ENCODE measurements at places on chromosomes 16 and 17. TPM values are rescaled to one million over a fixed set of nuclear protein-coding genes. Genes with fewer than 3 reads are reported as not detected.
A peak's percentile ranks its signal among the peaks of the same experiment; 100 is the strongest.

SLC22A31 gene
- 0.58 TPM for total RNA-seq

KRTAP4-2 gene
- not detected for total RNA-seq

FADS6 gene
- total RNA-seq, result not detected

DNA sequence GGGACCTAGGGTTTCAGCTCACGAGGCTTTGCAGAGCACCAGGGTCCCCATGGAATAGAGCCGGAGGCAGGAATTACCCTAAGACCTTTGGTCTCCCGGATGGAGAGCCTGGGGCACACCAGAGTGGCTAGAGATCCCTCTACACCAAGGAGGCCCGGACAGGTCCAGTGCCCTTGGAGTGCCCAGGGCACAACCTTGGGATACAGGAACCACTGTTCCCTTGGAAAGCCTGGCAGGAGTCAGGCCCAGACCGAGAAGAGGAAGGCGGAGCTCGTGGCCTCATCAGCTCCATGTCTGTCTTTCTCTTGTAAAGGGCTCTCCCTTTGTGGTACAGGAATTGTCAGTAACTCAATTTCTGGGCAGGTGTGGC is 3.8 kb upstream of the DBNDD1 start:
- no peak for DNase-seq

GRCh38 chr16:48300391-48300856 is 53.1 kb upstream of the ABCC11 start:
- peak; percentile 52 for DNase-seq

GRCh38 chr16:81350306-81350615 is 35.5 kb downstream of the GAN start:
- no peak for DNase-seq

- no peak for DNase-seq
Measured at GRCh38 chr16:28586466-28586865, 10.4 kb downstream of the SULT1A2 start.

- no peak for DNase-seq
Measured at GRCh38 chr17:48868916-48869500, 23.6 kb upstream of the ATP5MC1 start.

KRT40 gene
- not detected for total RNA-seq

DNA sequence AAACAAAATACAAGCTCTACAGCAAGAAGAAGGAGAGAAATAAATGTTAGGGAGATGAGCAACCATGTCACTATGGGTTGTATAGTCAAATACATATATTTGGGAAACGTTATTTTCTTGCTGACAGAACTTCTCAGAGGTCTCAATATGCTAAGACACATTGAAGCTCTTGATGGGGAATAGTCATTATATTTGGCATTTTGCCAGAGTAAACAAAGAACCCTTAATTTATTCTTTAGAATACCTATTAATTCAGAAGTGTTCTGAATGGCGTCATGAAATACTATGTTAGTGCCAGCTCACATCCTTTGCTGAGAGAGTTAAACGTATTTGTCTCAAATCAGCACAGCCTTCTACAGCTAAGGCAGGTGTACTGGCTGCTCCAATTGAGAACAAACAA is 458.9 kb downstream of the CDH13 start:
- DNase-seq, result no peak

DNA sequence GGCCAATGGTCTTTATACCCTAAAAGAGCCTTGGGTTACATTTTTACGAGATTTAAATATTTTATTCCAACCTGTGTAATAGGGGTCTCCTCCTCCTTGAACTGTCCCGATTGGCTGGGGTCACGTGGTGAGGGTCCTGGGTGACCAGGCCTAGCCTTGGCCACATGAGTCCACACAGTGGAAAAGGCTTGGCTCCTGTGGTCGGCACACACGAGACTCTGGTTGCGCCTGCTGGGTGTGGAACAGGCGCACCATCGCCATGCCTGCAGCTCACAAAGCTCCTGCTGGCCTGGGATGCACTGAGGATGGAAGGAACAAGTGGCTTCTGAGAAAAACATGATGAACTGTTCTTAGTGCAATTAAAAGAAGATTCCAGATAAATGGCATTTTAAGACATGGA is 103.9 kb upstream of the ZNF750 start:
- DNase-seq, result no peak

TERB1 gene
- total RNA-seq, result 0.16 TPM

DNA sequence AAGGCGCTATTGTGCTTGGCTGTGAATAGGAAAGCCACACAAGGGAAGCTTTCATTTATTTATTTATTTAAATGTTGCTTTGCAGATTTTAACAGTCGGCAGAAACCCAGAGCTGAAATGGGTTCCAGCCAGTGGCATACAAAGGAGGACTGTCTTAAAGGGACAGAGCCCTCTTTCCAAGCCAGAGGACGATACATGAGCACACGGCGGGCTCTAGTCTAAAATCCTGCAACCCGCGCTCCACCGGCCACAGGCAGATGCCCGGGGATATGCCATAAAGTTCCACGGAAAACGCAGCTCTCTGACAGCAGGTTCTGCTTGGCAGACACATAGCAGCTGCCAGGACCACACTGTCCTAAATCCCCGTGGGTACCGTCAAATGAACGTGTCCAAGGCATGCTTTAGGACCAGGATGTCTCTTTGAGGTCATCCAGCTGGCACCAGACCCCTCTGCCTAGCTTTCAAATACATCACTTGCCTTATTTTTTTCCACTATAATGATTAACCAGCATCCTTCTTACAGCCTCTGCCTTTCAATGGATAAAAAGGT is 64.6 kb downstream of the CYTH1 start:
- DNase-seq, result peak; percentile 32

DNA sequence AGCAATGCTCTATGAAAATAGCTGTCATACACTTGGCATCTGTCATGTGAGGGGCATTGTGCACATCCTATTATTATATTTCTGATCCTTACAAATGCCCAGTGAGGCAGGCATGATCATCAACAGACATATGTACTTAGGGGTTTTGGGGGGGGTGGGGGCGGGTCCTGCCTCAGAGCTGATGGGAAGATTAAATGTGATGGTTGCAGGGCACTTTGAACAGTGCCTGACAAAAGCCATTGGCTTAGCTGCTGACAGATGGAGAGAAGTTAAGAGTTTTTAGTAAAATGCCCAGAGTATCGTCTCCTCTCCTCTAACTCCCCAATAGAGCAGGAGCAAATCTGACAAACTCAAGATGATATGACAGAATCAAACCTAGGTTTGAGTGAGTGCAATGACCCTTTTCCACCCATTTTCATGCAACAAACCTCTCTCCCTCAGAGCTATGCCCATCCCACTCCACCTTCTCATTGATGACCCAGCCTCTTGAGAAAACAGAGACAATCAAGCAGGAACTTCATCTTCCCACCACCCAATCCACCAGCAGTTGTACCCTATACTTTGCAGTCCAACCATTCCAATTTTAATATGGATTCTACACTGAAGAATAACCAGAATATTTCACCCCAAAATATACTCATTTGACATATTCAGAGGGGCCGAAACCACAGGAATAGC is 4.8 kb downstream of the KLHL11 start:
- DNase-seq, result no peak

DNA sequence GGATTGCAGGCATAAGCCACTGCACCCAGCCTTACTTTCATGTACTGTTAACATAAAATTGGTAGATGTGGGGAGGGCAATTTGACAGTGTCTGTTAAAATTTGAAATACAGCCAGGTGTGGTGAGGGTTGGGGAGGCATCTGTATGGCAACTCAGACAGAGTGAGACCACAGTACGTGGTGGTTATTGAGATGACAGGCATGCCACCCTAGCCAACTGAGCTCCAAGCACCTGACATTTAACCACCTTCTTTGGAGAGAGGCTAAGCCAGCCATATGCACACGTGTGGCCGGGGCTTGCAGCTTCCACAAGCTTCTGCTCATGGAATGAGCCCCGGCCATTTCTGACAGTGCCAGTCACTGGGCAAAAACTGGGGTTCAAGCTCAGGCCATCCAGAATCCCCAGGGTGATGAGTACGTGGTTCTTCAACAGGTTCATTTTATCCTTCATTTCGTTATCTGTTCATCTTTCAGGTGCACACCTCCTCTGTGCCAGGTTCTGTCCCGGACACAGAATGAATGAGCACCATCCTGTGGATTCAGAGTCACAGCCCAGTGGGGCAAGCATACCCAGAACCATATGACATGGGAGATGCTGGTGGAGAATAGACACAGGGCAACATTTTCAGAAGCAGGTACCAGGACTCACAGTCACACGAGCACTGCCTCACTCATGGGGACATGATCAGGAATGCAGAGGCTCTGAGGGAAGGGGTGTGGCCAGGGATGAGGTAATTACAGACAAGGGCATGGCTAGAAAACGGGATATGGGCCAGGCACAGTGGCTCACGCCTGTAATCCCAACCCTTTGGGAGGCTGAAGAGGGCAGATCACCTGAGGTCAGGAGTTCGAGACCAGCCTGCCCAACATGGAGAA is 36.2 kb downstream of the C16orf82 start:
- no peak for DNase-seq

DNA sequence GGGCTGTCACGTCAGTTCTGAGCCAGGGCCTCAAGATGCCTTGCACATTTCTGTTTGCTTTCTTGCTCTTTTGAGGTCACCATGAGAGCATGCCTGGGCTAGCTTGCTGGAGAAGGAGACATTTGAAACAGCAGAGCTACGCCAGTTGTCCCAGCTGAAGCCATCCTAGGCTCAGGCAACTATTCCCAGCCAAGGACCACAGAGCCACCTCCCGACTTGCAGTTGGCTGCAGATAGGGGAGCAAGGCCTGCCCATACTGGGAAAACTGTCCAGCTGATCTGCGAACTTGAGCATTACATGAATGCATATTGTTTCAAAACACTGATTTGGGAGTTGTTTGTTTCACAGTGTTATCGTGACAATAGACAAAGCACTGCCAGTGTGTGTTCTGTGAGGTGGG is 340.8 kb downstream of the XYLT1 start:
- no peak for DNase-seq

- no peak for DNase-seq
Measured at GRCh38 chr16:55002419-55002818, 71.8 kb downstream of the IRX5 start.

- peak; percentile 8 for DNase-seq
Measured at GRCh38 chr17:56431736-56432135, 161.8 kb upstream of the NOG start.

GRCh38 chr16:69756705-69757104 is 2.0 kb upstream of the NOB1 start:
- no peak for DNase-seq

GRCh38 chr17:59641799-59642484 is 22.2 kb downstream of the CLTC start:
- DNase-seq, result no peak

GRCh38 chr17:81995463-81996231 is 18.2 kb downstream of the ASPSCR1 start:
- no peak for DNase-seq

DNA sequence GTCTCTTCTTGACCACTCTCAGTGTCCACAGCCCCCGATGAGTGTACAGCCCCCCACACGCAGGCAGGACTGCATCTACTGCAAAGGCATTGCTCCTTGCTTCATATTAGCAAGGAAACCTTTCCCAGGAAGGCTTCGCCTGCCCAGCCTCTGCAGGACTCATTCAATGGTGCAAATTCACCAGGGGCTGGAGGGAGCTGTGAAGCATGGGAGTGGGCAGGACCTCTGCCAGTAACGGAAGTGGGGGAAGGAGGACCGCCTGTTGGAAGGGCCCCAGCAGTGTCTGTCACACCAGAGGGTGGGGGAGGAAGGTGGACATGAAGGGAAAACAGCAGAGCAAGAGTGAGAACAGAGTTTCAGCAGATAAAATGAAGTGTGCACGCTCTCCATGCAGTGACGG is 2.5 kb downstream of the SPATA33 start:
- no peak for DNase-seq

GRCh38 chr16:88623858-88624257 is 14.5 kb upstream of the IL17C start:
- no peak for DNase-seq

GRCh38 chr16:67562918-67563707 is 787 bp downstream of the CTCF start:
- DNase-seq, result peak; percentile 30

Measured in astrocyte (in vitro differentiated cells and primary cell).